ENCODE measurements at places on chromosomes 4 and X.

DNA sequence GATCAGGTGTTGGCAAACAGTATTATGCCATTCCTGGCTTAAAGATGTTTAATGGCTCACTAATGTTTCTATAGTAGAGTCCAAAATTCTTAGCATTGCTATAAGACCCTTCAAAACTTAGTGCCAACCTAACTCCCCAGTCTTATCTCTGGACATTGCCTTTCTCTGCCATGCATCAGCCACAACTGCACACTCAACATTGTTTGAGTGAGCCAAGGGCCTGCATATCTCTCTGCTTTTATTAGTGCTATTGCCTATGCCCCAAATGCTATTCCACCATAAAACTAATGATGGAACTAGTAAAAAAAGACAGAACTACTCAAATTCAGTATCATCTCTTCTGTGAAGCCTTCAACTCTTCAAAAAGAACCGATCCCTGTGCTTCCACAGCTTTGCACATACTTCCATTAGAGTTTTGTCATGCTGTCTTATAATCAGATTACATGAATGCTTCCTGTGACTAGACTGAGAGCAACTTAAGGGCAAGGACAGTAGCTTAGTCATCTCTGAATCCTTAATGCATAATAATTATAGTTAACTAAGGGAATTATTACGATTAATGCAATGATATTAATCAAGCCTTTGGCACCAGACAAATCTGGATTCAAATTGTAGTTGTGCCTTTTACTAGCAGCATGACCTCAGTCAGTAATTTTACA, 53.7 kb downstream of the CHM start:
- no peak for DNase-seq

DNA sequence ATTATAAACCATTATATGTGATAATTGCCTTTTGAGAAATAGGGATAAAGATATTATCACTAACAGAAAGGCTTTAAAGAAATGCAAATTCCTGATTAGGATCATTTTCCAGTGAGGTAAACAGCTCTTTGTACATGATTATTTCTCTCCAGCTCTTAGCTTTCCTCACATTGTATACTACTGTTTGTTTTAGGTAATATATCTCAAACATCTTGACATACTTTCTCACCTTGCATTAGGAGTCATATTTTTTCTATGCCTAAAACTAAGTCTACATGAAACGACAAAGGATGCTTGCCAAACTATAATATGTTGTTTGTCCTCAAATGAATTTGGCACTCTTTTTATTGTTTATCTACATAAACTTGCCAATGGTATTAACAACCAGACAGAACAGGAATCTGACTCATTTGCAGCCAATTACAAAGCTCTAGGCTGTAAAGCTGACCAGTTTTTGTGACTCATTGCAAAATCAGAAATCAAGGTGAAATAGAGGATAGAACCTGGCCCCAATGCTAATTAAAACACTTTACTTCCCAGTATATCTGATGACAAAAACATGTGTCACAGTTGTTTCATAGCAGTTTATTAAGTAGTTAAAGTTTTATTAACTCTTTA, 107.0 kb downstream of the IQCM start:
- no peak for DNase-seq

DNA sequence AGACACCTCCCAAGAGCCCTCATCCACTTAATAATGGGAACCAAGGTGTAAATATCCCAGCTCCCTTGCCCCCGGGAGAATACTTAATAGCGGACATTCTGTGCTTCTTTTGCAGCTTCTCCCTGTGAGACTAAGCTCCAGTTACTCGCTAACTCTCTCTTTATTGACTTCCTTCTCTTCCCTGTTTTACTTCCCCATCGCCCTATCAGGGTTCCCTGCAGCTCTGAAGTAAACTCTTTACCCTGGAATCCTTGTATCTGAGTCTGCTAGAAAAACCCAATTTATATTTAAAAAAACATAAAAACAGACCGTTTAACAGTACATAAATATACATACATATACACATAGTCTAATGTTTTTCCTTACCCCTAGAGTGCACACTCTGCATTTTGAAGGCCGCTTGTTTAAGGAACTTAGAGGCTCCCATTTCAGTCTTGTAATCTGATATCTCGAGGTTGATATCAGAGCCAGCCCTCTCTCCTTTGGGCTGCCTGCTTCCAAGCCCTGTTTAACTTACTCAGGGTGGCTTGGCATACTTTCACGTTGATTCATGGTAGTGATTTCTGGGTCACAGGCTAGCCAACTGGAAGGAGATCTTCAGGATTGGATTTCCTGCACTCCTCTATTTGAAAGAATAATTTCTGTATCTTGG, 177.4 kb upstream of the SCML1 start:
- no peak for DNase-seq

DNA sequence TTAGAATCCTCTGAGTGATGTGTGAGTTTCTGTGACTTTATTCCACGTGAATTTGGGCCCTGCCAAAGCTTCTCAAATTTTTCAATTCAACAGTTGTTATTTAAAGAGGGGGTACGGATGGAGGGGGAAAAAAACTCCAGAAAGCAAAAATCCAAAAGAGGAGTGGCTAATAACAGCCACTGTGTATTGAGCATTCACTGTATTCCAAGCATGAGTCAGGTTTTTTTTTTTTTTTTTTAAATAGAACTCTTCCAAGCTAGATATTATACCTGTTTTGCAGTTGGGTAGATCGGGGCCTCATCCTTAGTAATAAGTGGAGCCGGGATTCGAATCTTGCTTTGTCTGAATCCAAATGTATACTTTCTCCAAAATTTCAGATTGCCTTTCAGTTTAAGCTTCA, 6.4 kb upstream of the RHOH start:
- DNase-seq, result no peak

DNA sequence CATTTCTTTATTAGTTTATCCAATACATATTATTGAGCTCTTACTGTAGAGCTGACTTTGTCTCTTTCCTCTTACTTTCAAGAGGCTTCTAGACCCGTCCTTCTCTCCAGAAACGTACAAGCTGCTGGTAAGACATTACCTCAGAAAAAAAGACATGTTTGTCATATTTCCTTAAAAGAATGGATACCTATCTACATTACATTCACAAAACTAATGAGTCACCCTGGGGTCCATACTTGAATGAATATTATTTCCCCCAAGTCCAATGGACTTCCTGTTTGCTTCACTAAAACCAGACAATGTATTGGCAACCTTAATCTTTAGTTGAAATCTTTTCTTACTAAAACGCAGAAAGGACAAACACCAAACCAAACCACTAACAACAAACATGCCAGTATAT, 176.5 kb upstream of the CLNK start:
- DNase-seq, result no peak

- DNase-seq, result no peak
Observed at GRCh38 chr4:145709843-145710242, 29.9 kb downstream of the C4orf51 start.

DNA sequence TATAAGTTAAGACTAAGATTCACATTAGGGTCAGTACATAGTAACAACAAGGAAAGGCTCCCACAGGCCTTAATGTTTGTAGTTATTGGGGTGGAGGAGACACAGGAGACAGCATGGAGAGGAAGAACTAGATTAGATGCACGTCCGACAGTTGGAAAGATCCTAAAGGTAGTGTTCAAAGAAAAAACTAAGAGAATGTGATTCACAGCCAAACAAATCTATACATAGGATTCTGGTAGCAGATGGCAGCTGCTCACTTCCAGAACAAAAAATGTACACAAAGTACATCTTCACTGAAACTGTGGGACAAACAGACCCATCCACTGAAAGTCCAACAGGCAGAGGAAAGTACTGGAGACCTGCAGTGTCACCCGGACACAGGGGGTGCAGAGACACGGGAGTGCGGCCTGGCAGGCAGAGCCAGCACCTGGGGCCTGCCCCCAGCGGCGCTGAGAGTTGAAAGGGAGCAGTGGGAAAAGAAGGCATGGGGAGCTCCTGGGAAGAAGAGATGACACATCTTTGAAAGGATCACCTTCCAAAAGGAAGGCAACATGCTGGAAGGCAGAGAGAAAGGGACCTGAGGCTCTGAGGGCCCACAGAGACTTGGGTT, 40.0 kb downstream of the NELFA start:
- no peak for DNase-seq

DNA sequence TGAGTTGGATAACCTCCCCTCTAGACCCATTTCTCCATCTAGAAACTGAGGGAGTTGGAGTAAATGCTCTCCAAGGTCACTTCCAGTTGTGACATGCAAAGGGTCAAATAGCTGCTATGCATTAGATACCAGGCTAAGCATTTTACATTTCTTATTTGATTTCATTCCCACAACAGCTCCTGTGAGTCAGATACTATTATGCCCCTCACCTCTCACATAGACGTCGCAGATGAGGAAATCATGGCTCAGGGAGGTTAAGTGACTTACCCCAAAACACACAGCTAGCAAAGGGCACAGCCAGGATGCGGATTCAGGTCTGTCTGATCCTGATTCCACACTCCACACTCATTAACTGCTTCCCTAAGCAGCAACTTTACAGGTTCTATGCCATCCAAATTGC, 57.7 kb downstream of the PRPS1 start:
- no peak for DNase-seq

DNA sequence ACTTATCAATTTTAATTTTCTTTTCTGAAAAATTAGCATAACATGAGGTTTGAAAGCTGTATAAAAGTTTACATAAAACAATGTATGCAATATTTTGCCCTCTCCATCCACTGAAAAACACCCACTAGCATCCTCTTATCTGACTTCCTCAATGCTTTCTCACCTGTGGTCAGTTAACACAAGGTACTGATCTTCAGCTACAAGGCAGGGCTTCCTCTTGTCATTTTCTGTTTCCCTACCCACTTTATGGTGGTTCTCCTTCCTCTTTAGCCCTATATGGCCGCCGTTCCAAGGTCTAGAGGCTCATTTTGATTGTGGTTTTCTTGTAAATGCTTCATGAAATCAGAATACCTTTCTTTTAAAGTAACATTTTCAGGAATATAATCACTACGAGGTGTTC, 618.6 kb upstream of the CPEB2 start:
- no peak for DNase-seq

DNA sequence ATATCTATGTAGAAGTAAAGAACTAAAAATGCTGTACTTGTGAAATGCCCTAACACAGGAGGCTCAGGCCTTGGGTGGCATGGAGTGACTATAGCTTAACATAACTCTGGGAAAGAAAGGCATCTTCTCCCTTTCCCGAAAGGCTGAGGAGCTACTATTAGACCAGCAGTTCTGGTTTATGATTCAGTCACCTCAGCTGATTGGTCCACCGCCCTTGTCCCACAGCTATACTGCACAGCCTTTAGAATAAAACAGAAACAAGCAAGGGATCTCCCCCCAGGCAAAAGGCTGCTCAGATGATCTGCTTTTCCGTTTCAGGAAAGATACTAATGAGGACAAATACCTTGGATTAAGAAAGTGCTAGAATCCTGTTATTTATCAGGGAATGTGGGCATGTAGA, 171.3 kb downstream of the SNCA start:
- DNase-seq, result no peak

DNA sequence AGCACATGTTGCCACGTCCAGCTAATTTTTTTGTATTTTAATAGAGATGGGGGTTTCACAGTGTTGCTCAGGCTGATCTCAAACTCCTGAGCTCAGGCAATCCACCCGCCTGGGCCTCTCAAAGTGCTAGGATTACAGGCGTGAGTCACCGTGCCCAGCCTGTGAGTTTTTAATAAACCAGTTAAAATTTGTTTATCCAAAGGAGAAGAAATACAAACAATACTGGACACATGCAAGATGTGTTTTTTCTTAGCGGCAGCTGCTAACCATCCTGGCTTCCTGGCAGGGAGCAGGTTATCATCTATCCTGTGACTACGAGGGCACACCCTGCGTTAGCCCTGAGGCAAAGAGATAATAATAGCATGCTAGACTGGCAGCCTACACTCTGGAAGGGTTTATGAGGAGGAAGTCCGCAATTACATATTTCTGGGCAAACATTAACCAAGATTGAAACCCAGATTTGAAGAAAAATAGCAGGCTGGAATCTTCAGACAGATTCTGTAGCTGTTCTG, 191.4 kb downstream of the SPRY1 start:
- DNase-seq, result no peak

DNA sequence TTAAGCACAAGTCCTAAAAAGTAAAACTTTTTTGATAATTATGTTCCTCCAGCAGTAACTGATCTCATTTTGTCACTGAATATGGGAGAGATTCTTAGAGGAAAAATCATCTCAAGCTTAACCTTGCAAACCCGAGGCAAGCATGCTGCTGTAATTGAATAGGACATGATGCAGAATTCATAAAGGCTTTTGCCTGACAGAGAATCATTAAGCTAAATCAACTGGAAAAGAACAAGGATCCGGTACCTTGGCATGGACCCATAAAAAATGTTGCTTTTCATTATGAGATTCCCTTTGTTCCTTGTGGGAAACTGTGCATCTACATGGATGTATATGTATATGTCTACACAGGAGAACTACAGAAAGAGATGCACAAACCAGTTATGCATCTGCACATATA, 149.1 kb downstream of the PAPSS1 start:
- no peak for DNase-seq

- DNase-seq, result no peak
Observed at GRCh38 chrX:21975812-21976211, 35.3 kb downstream of the SMS start.

GRCh38 chrX:100944601-100945000, 15.9 kb upstream of the XKRX start:
- no peak for DNase-seq

GRCh38 chrX:150833454-150834056, 64.9 kb downstream of the CD99L2 start:
- no peak for DNase-seq

GRCh38 chr4:36709991-36710390, 428.6 kb downstream of the DTHD1 start:
- no peak for DNase-seq

DNA sequence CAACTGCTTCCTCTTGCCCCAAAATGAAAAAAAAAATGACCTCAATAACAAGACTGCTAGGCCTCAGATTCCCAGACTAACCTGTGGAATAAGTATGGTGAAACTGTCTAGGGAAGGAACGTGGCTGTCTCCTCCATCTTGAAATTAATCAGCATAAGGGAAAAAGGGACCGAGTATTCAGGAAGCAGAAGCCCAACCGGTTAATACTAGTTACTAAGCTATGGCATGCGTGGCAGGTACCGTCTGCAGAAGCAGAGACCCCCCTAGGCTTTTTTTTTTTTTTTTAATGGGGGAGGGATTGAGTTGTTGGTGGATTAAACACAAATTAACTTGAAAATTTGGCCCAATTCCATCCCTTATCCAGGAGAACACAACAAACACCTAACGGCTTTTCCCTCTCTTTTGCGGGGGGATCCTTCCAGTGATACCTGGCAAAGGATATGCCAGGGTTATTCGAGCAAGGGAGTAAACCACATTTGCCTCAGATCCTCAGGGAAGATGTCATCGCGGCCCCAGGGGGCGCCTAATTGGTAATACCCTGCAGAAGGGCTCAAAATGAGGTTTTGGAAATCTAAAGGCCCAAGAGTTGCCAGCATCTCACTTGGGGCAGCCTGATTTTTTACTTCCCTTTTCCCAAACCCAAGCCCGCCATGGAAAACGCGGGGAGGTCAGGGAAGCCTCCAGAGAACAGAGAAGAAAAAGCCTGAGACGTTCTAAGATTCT, 893 bp downstream of the RLIM start:
- DNase-seq, result peak; percentile 28

- DNase-seq, result no peak
Observed at GRCh38 chr4:78889955-78890354, 49.3 kb downstream of the PAQR3 start.
